GM13976 (cell line): ENCODE measurements at places on chromosomes 3 and 15.

DNA sequence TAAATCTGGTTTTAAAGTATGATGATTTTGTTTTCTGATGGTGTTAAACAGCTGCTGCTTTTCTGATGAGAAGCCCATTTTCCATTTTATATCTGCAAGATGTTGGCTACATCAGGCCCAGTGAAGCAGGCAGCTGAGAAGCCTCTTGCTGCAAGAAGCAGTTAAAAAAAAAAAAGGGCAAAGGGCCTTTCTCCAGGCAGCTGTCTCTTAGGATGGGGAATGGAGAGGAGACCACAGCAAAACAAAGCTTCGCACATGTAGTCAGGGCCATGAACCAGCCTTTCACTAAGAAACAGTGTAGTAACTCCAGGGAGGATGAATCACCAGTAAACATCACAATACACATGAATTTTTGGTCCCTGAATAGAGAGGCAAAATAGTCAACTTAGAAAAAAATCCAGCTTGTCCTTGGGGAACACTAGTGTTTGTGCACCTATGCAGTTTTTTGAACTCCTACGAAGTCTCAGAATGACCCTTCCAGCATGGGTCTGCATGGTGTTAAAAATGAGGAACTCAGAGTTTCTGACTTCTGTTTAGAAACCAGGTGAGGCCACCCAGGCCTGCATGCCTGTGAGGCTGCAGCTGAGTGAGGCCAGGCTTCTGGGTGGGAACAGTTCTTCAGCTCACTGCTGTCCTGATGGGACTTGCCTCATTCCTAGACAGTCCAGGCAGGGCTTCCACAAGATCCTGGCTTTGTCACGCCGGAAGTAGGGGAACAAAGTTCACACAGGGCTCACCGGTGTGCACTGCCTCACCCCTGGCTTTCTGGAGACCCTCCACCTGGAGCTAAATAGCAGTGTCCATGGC, 518.7 kb downstream of the MCTP2 start:
- DNase-seq = peak; percentile 6

DNA sequence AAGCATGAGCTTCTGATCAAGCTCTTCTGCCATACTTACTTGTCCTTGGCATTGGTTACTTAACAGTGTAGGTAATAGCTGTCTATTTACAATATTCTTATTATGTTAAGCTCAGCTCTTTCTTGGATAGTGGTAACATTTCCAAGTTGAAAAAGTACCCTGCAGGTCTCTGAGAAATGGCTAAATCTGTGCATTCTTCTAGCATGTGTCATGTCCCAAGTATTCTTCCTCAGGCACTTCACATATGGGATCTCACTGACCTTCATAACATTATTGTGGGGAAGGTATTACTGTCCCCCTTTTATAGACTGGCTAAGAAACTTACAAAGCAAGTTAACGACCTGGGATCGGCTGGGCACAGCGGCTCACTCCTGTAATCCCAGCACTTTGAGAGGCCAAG, 236.1 kb downstream of the RORA start:
- no peak for DNase-seq

DNA sequence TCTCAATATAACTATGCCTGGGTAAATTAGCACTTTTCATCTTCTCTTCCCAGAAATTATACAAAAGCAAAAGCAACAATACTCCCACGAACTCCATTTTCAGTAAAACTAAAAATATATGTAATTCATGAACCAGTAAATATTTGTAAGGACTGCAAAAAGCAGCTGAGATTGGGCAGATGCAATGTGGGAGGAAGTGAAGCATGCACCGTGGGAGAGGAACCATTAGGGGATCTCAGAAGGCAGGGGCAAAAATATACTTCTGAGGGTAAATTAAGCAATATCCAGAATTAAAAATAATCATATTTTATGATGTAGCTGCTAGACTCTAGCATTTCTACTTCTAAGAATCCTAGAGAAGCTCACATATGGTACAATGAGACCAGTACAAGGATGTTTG, 20.2 kb downstream of the CFAP91 start:
- DNase-seq = no peak

DNA sequence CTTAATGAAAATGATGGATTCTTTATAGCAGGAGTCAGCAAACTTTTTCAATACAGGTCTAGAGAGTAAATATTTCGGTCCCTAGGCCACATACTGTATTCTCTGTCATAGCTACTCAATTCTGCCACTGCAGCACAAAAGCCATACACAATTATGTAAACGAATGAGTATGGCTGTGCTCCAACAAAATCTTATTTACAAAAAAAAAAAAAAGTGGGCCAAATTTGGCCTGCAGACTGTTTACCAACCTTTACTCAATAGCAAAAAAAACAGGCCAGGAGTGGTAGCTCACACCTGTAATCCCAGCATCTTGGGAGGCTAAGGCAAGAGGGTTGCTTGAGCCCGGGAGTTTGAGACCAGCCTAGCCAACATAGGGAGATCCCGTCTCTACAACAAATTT, 41.1 kb downstream of the TTBK2 start:
- no peak for DNase-seq

- DNase-seq = no peak
Observed at GRCh38 chr3:179318876-179319275, 4.0 kb upstream of the ZNF639 start.
